ENCODE measurements at places on chromosomes 5 and 9.

DNA sequence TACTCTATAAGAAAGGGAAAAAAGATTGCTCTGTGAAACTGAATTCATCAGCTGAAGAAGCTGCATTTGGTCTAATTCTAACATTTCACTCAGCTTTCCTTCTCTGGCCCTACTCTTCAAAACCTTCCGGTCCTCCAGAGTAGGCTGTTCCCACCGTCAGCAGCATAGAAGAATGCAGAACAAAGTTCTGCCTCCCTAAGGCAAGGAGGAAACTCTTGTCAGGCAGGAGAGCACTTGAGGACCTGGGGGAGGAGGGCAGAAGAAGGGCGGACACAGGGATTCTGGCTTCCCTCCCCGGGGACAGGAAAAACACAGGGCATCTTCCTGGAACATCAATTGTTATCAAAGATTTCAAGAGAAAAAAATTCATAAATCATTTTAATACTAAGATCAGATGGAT is 69.2 kb upstream of the SHB start:
- no peak for DNase-seq

GRCh38 chr9:128321343-128321742 is 904 bp downstream of the TRUB2 start:
- DNase-seq: no peak

GRCh38 chr9:91407580-91408318 is 15.9 kb downstream of the NFIL3 start:
- no peak for DNase-seq

GRCh38 chr5:155466851-155467250 is 453.3 kb downstream of the KIF4B start:
- no peak for DNase-seq

DNA sequence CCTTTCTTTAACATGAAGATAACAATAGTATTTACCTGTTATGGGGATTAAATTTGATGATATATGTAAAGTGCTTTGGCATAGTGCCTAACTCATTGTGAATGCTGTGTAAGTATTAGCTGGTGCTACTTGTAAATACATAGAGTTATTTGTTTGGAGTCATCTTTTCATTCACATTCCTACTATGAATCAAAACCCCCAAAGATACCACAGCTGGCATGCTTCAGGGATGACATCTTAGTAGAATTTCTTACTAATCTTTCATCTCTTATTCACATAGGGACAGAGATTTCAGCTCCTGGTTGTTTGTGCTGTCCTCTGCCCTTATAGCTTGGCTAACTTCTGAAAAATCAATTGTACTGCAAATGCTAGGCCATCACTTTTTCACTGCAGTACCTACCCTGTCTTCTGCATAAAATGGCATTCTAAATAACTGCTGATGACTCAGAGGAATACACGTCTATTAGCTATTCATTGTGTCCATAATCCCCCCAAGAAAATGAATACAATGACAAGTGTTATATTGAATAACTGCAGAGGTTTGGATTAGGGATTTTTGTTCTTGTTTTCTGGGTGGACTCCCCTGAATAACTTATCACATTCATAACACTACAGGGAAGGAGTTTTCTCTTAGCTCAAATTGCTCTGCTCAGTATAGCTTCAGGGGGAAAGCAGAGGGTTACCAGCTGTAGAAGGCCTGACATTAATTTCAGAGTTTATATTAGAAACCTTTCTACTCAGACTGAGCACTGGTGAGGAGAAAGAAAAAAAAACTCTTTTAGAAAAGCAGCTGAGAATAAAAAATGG is 192.2 kb upstream of the C9orf72 start:
- no peak for DNase-seq

DNA sequence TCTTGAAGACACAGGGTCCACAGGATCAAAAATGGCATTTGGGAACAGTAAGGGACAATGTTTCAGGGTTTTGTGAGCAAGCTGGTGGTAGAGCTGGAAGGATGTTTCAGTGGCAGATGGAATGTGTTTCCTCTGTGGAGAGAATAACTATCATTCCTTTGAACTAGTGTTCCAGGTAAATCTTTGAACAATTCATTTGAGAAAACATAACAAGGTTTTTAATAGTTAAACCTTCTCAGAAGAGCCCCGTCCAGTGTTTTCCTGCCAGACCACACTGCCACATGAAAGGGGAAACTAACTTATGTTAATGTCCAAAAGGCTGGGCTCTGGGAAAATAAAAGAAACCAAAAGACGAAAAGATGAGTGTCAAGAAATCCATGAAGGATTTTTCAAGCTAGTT is 207.0 kb upstream of the ZNF462 start:
- DNase-seq: no peak

DNA sequence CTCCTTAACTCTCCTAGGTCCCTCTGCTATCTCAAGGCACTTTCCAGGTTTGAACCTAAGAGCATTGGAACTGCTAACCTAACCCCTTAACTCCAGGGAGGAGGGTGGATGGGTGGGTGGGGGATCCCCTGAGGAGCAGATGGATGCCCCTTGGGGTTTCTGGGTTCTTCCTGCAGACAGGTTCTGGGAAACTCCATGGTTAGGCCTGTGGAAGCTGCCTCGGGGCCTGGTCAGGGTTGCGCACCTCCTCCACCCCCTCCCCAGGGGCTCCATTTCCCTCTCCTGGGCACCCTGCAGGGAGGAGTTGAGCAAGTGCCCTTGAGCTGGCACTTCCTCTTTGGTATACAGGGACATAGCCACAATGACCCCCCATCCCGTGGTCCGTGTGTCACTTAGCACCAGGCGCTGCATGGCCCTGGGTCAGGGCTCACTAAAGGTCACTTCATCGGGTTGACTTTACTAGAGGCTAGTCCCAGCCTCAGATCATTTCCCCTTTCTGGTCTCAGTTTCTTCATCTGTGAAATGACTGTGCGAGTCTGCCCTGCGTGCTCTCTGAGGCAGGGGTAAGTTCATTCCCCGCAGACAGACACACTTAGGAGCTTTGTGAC is 16.0 kb downstream of the CXXC5 start:
- no peak for DNase-seq

DNA sequence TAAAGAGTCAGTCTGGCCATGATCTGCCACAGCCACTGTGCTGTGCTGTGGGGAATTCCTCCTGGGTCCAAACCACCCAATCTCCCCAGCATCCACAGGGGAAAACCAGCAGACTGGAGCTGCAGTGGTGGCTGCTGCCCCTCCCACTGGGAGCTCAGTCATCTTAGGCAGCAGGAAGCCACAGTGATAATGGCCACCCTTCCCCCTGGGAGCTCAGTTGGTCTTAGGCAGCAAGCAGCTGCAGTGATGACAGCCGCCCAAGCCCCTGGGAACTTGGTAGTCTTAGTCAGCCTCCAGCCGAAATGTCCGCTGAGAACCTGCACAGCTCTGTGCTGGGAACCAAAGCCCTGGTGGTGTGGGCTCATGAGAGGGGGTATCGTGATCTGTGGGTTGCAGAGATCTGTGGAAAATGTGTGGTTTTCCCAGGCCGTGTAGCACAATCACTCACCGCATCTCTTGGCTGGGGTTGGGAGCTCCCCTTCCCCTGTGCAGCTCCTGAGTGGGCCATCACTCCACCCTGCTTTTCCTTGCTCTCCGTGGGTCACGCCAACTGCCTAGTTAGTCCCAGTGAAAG is 38.4 kb upstream of the SMIM15 start:
- DNase-seq: no peak

DNA sequence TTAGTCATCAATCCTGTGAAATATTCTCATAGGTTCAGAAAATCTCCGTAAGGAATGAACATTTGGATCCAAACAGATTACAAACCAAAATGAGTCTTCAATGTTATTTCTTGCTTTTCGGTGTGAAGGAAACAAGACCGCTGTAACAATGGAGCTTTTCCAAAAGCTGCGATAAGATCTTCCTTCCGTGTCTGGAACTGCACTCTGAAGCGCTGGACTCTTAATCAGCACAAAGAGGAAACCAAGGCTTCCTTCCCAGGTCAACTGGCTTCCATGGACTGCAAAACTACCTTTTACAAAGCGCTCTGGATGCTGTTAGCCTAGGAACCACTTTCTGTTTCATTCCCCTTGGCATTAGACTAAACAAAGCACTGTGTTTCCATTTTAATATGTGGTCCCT is 137.9 kb upstream of the BASP1 start:
- no peak for DNase-seq

- peak; percentile 92 for DNase-seq
Measured at GRCh38 chr9:34701769-34702736, 7.9 kb downstream of the CCL21 start.

GRCh38 chr9:122276096-122276495 is 11.4 kb downstream of the MRRF start:
- DNase-seq: peak; percentile 14

DNA sequence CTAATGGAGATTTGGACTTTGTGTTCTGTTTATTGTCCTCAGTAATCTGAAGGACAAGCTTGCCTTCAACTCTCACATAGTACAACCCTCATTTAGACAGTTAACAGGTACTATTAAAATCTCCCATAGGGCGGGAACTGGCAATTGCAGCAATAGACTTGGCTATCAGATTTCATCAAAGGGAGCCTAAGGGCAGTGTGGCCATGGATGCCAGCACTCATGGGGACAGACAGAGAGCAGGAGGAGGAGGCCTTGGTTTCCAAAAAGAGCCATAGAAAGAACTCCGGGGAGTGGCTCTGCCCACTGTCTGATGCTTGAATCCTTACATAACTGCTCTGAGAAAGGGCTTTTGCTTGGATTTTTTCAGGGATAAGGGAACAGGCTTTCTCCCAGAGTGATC is 6.8 kb downstream of the SLC36A1 start:
- no peak for DNase-seq

DNA sequence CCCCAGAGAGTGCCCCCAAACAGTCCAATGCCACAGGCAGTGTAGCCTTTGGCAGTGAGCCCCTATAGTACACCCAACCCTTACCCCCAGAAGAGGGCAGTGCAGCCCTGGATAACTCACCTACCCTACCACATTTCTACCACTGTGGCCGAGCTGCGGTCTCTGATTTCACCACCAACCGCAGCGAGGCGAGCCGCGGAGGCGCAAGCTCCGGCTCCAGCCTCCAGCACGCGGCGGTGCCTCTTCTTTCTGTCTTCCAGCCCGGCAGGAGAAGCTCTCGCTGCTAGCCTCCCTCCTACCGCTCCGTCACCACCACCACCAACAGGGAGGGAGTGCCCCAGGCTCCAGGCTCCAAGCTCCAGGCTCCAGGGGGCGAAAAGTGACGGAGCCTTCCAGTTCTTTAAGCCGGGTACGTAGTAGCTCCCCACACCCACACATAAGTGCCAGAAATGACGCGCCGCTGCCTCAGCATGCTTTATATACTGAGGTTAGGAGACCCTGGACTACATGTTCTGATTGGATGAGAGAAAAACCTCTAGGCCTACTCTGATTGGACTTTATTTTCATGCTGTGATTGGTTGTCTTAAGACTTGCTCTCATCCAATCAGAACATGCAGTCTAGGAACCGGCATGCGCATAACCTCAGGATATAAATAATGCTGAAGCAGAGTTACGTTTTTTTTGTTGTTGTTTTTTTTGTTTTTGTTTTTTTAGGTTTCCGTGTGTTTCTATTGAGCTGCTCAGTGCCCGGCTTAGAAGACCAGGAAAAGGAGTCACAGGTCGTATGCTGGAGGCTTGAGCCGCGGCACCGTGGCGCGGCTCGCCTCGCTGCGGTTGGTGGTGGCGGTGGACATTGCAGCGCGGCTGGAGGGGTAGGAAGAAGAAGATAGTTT is at the start of gene PCAT7:
Gene PCAT7 (plus strand): TSS at position 645 of the 893 bp plus-strand sequence.
- no peak for DNase-seq

GRCh38 chr5:149011084-149011483 is 51.8 kb downstream of the SH3TC2 start:
- DNase-seq: no peak

DNA sequence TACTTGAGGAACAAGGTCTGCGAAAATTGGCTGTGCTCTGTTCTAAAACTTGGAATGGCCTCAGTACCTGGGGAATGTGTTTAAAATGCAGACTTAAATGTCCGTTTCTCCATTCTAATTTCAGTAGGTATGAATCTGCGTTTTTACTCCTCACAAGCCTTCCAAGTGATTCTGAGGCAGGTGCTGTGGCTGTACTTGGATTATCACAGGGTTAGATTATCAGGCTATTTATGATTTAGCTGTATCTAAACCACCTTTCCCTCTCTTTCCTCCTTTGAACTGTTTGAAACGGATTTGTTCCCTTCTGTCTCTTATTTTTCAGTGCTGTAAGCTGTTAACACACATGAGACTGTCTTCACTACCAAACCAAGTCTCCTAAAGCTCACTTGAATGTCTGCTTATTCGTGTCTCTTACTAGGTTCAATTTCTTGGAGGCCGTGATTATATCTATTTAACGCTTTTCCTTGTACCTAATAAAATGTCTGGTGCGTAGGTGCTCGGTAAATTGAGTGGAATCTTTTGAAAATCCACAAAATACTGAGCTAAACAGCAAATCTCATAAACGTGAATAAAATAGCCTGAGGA is 714 bp upstream of the CETN3 start:
- DNase-seq: no peak

- DNase-seq: no peak
Measured at GRCh38 chr5:121640298-121640697, 211.4 kb upstream of the FTMT start.

- no peak for DNase-seq
Measured at GRCh38 chr5:135497971-135498636, 37.7 kb downstream of the NEUROG1 start.

- DNase-seq: no peak
Measured at GRCh38 chr5:1034421-1034905, 25.9 kb downstream of the NKD2 start.

GRCh38 chr5:140312067-140312790 is 9.3 kb upstream of the PFDN1 start:
- DNase-seq: peak; percentile 99

DNA sequence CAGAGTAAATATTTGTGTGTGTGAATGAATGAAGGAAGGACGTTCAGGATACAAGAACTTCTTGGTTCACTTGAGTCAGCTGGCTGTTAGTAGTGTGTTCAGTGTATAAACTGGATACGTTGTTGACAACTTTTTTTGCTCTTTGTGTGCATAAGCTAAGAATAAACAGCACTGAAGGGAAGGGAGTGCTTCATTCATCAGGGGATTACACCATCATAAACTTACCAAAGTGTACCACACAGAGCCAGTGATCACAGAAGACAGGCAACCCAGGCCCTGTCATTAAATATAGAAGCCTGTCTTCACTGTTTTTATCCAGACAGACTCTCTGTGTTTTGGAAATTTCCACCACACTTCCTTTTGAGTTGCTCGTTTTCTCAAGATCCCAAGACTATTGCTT is 55.5 kb upstream of the MEF2C start:
- no peak for DNase-seq

GRCh38 chr5:177382423-177383029 is 1.7 kb upstream of the SLC34A1 start:
- peak; percentile 42 for DNase-seq

GRCh38 chr5:93850311-93850710 is 108.9 kb upstream of the POU5F2 start:
- DNase-seq: no peak
